ENCODE measurements at places on chromosomes 11 and 22.
A peak's percentile ranks its signal among the peaks of the same experiment; 100 is the strongest.

- DNase-seq, result no peak
Observed at GRCh38 chr11:110766316-110766715, 54.1 kb upstream of the ARHGAP20 start.

DNA sequence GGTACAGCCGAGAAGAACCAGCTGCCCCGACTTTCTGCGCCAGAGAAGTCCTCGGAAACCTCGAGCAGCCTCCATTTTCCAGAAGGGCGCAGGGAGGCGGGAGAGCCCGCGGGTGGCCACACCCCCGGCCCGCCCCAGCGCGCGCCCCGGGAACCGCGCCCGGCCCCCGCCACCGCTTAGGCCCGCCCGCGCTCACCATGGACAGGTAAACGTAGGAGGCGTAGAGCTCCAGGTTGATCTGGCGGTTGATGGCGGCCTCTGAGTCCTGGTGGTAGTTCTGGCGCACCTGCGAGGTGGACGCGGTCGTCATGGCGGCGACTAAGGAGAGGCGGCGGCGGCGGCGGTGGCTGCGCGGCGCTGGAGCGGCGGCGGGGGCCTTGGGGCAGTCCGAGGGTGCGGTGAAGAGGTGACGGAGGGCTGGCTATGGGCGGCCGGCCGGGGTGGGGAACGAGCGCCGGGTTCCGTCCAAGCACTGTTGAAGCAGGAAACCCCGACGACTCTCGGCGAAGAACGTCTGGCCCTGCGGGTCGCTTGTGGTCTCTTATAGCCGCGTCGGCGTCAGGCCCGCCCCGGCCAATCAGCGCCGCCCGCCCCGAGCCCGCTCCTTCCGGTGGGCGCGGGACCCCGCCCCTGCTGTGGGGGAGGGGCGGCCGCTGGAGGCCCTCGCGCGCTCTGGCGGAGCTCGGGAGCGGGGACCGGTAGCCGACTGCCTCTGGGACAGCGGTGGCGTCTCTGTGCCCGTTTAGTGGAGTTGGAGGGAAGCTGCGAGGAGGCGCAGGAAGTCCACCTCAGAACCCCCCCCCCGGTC, at the start of gene FTH1:
FTH1 (minus strand) TSS at position 519 of the 808 bp plus-strand sequence; CDS start at position 310, 209 bp downstream.
- DNase-seq, result peak; percentile 91

GRCh38 chr11:8015753-8016239, 28.7 kb downstream of the EIF3F start:
- DNase-seq, result no peak

DNA sequence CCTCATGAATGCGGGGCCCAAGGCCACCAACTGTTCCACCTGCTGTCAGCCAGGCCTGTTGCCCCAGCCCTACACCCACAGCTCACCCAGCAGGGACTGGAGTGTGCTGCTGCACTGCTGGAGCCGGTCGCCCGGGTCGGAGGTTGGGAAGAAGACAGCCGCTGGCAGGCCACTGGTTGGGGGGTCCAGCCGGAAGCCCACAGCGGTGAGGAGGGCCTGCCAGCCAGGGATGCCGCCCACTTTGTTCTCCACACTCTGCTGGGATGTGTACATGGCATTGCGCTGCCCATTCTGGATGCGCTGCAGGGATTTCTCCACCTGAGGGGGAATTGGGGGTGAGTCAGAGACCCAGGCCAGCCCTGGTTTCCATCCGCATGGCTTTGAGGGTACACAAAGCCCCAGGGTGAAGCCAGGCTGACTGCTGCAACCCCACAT, 74.2 kb upstream of the PITPNB start:
- DNase-seq, result no peak

- no peak for DNase-seq
Observed at GRCh38 chr22:28230671-28231070, 311.6 kb upstream of the PITPNB start.

DNA sequence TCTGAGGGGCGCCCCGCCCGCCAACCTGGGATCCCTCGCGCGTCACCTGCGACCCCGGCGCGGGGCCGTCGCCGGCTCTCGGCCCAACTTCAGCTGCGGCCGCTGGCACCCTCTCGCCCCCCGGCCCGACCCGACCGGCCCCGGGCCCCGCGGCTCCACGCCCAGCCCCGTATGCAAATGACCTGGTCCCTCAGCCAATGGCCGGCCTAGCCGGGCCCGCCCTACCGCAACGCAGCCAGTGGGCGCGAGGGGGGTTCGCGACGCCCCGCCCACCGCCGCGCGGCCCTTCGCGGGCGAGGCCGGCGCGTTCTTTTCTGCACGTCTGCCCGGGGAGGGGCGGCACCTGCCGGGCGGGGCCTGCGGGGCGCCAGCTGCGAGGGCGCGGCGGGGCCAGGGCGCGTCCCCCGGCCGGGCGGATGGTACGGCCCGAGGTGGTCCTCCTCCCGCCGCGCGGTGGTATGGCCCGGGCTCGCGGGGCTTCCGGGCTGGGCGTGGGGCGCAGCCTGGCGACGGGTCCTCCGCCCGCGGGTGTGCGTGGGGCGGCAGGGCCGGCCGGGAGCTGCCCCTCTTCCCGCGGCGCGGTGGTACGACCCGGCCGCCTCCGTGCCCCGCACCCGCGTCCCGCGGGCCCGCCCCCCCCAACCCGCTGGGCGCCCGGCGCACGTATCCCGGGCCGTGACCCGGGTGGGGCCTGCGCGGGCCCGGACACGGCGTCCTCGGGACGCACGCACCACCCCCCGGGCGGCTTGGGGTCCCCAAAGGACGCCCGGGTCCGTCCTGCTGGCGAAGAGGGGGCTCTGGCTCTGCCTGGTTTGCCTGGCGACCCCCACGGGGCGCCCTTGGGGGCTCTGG, 7.7 kb upstream of the PHRF1 start:
- peak; percentile 90 for DNase-seq

DNA sequence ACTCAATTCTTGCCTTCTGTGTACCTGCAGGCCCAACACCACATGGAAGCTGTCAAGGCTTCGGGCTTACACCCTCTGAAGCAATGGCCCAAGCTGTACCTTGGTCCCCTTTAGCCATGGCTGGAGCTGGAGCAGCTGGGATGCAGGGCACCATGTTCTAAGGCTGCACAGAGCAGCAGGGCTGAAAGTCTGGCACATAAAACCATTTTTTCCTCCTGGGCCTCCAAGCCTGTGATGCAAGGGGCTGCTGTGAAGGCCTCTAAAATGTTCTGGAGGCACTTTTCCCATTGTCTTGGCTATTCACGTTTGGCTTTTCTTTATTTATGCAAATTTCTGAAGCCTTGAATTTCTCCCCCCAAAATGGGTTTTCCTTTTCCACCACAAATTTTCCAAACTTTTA, 102.1 kb upstream of the SLC5A12 start:
- DNase-seq, result no peak

DNA sequence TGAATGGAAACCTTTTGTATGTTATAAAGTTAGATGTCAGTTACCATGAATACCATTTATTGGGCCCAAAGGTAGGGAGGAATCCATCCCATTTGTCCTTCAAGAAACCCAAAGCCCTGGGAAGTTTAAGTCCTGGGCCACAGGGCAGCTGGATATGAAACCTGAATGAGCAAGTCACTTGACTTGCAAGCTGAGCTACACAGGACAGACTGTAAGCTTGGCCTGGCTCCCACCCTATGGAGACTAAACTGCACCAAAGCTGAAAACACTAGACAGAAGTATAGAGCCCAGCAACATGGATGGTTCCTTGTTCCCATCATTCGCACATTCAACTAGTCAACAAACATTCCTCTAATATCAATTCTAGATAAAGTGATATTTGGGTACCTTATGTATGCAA, 71.3 kb downstream of the KCNC1 start:
- no peak for DNase-seq

GRCh38 chr22:38176170-38176741, 5.4 kb downstream of the PLA2G6 start:
- no peak for DNase-seq

DNA sequence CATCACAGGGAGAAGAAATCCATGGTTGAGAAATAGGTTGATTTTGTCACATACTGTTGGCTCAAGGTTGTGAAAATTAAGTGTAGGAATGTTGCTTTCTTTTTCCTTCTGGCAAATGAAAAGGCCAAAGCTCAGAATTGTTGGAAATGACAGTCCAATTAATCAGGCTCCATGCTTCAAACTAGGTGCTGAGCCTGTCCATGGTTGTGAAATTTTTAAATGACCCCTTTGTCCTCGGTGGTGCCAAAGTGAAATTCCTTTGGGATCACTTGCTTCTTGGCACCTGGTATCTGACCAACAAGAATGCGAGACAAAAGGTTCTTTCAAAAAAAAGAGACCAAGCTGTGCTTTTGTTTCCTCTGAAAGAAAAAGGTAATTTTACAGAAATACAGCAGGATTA, 451.9 kb downstream of the ETS1 start:
- no peak for DNase-seq

- DNase-seq, result no peak
Observed at GRCh38 chr11:96072592-96072991, 148.7 kb upstream of the MTMR2 start.

DNA sequence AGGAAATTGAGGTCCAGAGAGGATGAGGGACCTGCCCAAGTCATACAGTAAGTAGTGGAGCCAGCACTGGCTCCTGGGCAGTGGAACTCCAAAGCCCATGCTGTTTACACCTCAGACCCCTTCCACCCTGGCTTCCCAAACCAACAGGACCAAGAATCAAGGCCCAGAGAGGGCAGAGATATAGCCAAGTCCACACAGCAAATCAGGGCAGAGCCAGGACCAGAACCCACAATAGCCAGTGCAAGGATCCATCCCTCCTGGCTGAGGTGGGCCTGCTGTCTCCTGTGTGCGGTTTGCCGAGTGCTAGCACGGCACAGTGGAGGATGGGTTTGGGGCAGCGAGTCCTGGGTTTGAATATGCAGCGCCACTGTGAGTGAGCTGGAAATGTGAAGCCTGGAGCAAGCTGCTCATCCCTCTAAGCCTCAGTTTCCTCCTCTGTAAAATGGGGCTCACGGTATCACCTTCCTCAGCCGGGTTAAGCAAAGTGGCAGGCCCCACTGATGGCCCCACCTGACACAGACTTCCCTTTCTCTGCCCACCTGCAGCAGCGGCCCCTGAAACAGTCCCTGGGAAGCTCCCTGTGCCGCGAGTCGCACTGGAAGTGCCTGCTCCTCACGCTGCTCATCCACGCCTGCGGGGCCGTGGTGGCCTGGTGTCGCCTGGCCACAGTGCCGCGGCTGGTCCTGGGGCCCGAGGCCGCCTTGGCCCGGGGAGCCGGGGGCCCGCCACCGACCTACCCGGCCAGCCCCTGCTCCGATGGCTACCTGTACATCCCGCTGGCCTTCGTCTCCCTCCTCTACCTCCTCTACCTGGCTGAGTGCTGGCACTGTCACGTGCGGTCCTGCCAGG, 2.3 kb downstream of the TMEM151A start:
- DNase-seq, result no peak

DNA sequence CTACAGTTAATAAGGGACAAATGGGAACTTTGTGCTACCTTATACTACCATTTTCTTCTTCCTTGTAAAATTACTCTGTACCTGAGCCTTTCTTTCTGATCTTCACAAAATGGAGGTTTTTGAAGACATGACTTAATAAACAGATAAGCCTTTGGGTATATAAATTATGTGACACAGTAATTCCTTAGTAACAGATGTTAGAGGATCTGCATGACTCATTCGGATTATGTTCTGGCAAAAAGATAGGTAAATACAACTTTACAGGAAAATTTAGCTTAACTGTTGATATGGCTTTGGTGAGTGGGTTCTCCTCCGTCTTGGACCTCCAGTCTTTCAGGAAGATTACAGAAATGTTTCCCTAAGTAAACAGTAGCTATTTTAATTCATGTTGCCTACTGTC, 61.8 kb downstream of the BID start:
- DNase-seq, result no peak

DNA sequence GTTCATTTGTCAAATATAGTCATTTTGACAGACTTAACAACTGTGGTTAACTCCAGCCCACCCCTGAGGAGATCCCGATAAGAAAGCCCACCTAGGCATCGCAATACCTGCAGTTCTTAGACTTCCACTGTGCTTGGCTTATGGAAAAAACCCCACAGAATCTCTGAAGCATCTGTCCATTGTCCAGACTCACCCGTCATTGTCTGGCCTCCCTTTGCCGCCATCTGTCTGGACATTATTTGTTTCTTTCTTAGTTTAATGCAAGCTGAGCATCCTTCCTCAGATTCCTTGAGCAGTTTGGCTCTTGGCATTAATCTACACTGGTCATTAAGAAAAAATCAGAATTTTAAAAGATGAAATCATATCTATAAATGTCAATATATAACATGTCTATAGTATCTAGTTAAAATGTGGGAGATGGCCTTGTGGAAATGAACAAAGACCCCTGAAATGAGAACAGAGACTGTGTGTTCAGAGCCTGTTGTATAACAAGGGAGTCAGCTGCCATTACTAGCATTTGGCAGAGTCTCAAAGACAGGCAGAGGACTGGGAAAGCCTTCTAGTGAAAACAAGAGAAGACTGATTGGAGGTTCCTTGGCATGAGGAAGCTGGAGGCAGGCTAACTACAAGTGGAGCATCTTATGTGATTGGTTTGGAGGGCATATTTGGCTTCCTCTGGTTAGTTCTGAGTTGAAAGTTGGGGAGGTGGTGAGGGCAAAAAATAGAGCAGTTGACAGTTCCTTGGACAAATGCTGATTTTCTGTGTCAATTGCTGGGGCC, 80.4 kb downstream of the SPON1 start:
- DNase-seq, result no peak

- no peak for DNase-seq
Observed at GRCh38 chr11:108703916-108704315, 39.0 kb downstream of the DDX10 start.

DNA sequence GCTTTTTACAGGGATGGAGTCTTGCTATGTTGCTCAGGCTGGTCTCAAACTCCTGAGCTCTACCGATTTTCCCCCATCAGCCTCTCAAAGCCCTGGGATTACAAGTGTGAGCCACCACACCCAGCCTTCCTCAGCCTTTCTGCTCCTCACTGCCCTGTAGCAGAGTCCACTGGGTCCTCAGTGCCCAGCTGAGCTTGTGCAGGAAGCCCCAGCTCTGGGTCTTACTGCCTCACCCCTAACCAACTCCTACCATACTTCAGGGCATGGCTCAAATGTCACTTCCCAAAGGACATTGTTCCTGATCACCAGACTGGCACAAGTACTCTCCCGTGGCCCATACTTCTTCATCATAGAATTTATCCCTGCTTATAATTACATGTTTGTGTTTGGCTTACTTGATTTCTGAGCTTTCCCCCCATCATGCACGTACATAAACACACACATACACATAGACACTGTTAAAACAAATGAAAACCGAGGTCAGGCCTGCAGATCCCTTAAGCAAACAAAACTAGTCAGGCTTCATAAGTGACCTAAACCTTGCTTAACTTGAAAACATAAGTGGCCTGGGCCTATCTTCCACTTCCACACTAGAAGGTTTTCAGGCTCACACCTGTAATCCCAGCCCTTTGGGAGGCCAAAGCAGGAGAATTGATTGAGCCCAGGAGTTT, 14.0 kb upstream of the SLC43A3 start:
- no peak for DNase-seq

- DNase-seq, result no peak
Observed at GRCh38 chr22:24166811-24167210, 14.5 kb upstream of the SUSD2 start.

GRCh38 chr11:43697679-43698078, 17.1 kb downstream of the HSD17B12 start:
- DNase-seq, result no peak

DNA sequence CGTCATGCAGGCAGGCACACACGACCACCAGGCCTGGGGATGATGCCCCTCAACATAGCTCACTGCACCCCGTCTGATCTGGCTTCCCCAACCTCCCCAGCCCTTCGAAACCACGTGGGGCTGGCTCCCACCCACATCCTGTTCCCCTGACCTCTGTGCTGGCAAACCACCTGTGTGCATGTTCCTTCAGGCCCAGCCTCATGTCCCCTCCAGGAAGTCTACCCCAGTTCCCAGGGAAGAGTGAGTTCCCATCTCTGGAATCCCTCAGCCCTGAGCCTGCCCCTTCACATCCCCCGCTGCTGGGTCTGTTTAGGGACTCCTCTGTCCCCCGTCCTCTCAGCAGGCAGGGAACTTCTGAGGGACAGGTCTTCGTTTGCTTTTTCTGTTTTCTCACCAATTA, 7.1 kb downstream of the SLC7A4 start:
- no peak for DNase-seq
